ENCODE measurements at places on chromosomes 11 and 22.

DNA sequence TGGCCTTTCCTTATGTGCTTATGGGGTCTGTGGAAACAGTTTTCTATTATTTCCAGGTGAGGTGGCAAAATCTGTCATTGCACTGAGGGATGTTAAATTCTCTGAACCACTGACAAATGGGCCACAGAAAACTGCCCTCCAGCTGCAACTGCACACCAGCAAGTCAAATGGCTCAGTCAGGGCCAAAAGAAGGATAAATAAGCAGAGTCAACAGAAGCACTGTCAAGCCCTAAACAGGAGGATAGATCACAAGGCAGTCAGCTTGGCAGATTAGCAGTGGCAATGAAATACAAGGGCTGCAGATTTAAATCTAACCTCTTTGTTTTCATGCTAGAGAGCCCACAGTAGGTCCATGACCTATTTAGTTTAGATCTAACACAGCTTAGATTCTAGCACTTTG is 435.6 kb downstream of the ETS1 start:
- DNase-seq: no peak

- peak; percentile 29 for DNase-seq
Observed at GRCh38 chr11:19241260-19242178, 774 bp upstream of the E2F8 start.

DNA sequence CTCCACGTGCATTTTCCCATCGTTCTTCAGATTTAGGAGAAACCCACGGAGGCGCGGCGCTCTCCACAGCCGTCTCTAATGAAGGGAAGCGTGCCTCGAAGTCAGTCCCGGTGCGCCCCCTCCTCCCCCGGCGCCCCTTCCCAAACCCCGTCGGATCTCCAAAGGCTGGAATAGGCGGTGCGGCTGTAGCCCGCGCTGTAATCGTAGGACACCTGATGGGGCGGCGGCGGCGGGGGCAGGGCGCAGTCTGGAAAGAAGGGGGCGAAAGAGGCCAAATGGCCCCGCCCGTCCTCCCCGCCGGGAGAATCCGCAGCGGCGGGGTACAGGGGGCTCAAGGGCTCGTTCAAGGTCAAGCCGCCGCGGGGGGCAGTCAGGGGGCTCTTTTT is 1.3 kb downstream of the FAM181B start:
- DNase-seq: no peak

- DNase-seq: peak; percentile 22
Observed at GRCh38 chr11:57055744-57056143, 67.0 kb downstream of the OR5AK2 start.

DNA sequence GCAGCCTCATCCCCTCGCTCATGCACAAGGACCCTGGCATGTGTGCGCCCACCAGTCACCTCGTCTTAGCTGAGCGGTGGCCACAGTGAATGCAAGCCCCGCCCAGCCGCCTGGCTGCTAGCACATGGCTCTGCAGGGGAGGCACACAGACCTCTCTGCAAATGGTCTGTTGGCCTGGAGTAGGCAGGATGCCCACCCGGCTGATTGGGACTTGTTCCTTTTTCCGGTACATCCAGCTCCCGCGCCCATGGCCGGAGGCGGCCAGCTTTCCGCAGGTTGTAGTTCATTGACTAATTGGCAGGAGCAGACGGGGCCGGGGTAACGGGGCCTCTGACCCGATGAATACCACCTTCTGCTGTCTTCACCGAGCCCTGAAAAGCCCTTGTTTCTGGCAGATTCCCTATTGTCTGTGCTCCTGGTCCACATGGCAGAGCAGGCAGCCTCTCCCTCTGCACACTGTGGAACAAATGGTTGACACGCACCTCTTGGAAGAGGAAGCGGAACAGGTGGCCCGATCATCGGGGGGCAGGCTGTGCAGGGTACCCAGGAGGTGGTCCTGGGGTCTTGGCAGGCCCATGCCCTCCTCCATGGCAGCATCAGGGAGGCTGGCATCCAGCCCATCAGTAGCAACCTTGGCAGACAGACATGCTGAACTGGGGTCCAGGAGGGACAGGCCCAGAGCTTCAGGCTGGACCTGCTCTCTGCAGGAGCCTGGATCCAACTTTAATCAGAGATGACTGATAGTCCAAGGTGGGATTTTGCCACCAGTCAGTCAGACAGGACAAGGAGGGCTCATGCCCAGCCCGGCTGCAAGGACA is 1512.0 kb downstream of the BRD1 start:
- no peak for DNase-seq

DNA sequence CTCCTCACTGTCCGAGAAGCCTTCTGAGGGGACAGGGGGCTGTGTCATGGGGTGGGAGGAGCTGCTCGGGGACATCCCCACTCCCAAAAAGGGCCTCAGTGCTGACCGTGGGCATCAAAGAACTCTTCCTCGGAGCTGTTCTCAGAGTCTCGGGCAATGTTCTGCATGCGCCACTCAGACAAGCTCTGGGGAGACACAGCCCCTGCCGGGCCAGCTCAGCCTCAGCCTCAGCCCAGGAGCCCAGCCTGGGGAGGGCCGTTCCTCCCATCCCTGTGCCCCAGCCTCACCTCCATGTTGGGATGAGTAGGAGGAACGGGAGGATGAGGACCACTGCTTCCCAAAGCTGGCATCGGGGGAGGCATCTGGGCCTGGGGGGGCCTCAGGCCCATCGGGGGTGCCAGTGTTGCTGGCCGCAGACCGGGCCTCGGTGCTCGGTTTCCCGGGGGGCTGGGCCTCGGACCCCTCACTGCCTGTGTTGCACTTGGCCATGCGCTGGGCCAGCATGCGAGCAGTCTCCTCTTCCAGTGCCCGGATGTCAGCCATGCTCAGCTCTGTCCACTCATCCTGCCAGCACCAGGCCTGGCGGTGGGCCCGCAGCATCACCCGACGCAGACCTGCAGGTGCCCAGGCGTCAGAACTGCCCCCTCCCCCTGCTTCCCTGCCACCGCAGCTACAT is 5.2 kb downstream of the PITPNM1 start:
- DNase-seq: no peak

GRCh38 chr11:128105511-128105910 is 481.8 kb downstream of the ETS1 start:
- no peak for DNase-seq

GRCh38 chr11:11935536-11935935 is 72.9 kb downstream of the DKK3 start:
- DNase-seq: peak; percentile 73

- no peak for DNase-seq
Observed at GRCh38 chr11:34204396-34205279, 99.2 kb downstream of the NAT10 start.

DNA sequence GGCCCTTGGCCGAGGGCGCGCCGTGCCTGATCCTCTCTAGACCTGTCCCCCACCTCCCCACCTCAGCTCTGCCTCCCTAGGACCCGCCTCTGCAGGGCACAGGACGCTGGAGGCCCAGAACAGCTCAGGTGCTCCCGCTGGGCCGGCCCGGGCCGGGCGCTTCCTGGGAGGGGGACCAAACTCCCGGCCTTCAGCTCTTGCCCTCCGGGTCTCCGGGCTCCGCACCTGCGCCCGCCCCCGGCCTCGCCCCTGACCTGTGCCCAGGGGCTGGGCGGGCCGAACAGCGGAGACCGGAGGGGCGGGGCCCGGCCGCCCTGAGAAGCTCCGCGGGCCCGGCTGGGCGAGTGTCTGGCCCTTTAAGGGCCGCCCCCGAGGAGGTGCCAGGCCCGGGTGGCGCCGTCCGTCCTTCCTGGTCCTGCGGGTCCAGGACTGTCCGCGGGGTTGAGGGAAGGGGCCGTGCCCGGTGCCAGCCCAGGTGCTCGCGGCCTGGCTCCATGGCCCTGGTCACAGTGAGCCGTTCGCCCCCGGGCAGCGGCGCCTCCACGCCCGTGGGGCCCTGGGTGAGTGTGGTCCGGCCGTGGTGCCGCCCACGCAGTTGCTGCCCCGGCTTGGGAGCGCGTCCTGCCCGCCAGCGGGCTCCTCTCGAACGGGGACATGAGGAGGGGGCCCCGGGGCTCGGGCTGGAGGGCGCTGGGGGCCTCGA is at the start of gene SSH3:
SSH3 (plus strand) TSS at position 399 of the 703 bp plus-strand sequence; CDS start at position 495, 96 bp downstream.
- DNase-seq: peak; percentile 50

DNA sequence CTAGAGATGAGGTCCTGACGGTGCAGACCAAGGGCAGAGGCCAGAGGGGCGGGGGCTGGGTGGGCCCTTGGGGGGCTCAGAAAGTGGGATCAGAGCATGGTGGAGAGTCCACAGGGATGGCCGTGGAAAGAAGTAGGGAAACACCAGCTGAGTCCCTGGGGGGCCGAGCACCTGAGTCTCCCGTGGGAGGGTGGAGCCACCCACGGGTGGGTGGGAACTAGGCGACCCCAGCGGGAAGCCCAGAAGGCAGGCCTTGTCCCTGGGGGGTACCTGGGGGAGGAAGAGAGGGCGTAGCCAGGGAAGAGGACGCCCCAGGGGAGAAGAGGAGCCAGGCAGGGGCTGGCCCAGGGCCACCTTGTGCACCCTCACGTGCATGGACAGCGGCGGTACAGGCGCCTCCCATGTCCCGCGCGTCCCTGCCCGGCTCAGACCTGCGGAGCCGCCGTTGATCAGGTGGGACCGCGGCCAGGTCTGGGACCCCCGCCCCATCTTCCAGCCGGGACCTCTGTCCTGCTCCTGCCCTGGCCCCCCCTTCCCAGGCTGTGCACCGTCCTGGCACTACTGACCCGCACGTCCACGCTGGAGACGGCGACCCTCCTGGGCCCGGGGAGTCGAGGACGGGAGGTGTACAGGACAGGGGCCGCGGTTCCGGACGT is 10.2 kb downstream of the CRELD2 start:
- no peak for DNase-seq
